ENCODE measurements at places on chromosomes 13 and 19. TPM values are rescaled to one million over a fixed set of nuclear protein-coding genes. Genes with fewer than 3 reads are reported as not detected.
A peak's percentile ranks its signal among the peaks of the same experiment; 100 is the strongest.

The CGB7 gene
- total RNA-seq: not detected

The UQCR11 gene
- 184 TPM for total RNA-seq

The VSIG10L gene
- total RNA-seq: 0.99 TPM

DNA sequence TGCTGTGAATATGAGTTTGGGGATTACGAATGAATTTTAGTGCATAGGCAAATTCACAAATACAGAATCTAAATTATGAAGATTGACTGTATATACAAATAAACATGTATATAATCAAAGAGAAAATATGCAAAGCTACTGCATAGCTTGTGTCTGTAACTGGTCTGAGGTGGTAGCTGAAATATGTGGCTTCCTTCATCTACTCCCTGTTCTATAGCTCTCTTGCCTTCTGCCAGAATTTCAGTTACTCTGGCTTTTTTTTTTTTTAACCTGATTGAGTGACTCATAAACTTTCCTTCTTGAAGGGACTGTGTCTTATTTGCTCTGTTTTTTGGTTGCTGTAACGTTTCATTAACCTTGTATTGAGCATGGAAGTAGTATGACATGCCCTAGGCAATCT, 26.6 kb downstream of the DNAJC3 start:
- DNase-seq: no peak

GRCh38 chr19:44806291-44806690, 2.6 kb upstream of the BCAM start:
- no peak for DNase-seq

- DNase-seq: no peak
Observed at GRCh38 chr19:28394725-28395124, 818.2 kb downstream of the UQCRFS1 start.

DNA sequence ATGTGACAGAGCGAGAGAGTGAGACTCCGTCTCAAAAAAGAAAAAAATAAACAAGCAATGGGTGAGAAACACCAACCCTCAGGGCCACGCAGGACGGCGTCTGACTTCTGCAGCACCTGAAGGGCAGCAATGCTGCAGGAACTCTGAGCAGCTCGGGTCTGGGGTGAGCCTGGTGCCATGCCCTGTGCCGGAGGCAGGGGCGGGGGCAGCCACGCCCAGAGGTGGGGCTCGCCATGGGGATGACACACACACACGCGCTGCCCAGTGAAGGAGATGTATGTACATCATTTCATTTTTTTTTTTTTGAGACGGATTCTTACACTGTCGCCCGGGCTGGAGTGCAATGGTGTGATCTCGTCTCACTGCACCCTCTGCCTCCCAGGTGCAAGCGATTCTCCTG, 24.3 kb downstream of the GPX4 start:
- no peak for DNase-seq

GRCh38 chr19:6736169-6736916, 1.0 kb downstream of the GPR108 start:
- peak; percentile 79 for DNase-seq

GRCh38 chr13:109131698-109132257, 502.4 kb downstream of the MYO16 start:
- DNase-seq: no peak

GRCh38 chr13:48594096-48594815, 59.5 kb upstream of the CYSLTR2 start:
- no peak for DNase-seq

DNA sequence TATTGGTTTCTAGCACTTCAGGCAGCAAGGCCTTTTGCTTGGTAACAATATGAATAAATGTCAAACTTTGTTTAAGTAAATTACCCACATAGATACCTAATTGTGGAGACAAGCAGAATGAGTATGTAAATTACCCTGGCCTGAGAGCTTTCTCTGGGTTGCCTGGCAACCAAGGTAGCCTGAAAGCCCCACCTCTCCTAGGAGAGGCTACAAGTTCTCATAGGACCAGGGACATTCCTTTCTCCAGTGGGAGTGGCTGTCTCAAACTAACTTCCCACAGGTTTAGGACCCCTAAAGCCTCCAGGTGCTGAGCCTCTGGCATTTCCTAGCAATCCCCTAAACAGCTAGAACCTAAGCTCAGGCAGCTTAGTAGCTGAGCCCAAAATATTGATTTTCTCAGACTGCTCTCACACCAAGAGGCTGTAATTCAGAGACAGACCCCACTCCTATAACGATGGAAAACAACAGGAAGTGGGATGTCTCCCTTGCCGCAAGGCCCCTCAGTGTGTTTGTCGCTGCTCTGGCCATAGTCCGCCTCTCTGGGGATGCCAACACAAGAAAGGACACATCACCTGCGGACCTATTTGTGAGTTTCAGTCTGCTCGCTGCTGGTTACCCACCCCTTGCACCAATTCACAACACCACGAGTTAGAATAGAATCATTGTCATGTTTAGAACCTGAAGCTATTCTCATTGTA, 207.3 kb downstream of the DLEU7 start:
- DNase-seq: no peak

GRCh38 chr13:99432609-99433542, 68.4 kb upstream of the TM9SF2 start:
- DNase-seq: peak; percentile 70

DNA sequence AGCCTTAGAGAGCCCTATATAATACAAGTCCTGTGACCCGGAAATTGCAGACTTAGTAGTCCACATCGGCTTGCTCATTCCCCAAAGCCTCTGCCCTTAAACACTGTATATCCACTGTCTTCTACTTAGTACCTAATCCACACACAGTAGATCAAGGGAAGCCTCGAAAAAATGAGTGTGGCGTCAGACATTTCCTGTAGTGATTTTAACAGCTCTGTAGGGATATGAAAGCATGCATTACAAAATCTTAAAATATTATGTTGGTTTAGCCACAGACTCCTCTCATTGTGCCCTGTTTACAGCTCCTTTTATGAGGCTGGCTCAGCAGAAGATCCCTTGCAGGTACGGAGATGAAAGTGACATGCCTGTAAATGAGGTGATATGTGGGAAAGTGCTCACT, 416.3 kb downstream of the LIG4 start:
- no peak for DNase-seq

- peak; percentile 33 for DNase-seq
Observed at GRCh38 chr13:110593430-110594130, 21.8 kb upstream of the NAXD start.

- DNase-seq: no peak
Observed at GRCh38 chr13:113601166-113602070, 16.9 kb downstream of the TFDP1 start.

GRCh38 chr13:113974304-113975281, 717 bp upstream of the C13orf46 start:
- DNase-seq: no peak

- no peak for DNase-seq
Observed at GRCh38 chr13:73902296-73902695, 231.9 kb downstream of the KLF12 start.

Measured in activated CD4-positive, alpha-beta T cell treated with anti-CD3 and anti-CD28 coated beads, Interleukin-2, amount 10 ng/mL, durations not matched to agents 7 days and 5 days (primary cell).